Cardiac septum (tissue), 1 donor: ENCODE measurements at places on chromosomes 5 and 9.

GRCh38 chr5:127804886-127805426 is 101.8 kb downstream of the CCDC192 start:
- no peak for DNase-seq

DNA sequence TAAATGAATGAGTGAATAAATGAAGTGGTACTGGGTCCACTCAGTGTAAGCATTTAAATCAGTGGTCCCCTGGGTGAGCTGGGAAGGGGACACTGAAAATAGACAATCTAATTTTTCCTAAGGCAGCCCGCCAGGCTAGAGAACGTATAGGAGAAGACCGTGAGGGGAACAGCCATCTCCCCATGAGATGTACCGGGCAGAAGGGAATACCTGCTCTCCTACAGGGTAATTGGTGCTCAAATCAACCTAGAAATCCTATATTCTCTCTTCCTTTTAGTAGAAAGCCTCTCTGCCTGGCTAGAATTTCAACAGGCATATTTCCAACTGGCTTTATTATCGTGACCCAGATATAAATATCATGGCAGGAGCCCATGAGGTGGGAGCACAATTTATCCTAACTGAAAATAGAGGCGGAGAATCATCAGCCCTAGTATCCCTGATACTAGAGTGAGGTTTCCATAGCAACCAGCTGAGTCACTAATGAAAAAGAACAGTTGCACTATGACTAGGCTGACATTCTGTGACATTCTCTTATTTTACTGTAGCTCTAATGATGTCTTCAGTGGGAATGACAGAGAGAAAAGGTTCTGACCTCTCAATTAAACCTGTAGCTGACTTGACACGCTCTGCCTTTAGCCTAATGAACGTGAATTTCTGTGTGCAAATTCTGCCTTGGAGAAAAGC is 96.5 kb upstream of the CAST start:
- no peak for DNase-seq

GRCh38 chr9:18771011-18771410 is 262.0 kb downstream of the SAXO1 start:
- DNase-seq, result no peak

DNA sequence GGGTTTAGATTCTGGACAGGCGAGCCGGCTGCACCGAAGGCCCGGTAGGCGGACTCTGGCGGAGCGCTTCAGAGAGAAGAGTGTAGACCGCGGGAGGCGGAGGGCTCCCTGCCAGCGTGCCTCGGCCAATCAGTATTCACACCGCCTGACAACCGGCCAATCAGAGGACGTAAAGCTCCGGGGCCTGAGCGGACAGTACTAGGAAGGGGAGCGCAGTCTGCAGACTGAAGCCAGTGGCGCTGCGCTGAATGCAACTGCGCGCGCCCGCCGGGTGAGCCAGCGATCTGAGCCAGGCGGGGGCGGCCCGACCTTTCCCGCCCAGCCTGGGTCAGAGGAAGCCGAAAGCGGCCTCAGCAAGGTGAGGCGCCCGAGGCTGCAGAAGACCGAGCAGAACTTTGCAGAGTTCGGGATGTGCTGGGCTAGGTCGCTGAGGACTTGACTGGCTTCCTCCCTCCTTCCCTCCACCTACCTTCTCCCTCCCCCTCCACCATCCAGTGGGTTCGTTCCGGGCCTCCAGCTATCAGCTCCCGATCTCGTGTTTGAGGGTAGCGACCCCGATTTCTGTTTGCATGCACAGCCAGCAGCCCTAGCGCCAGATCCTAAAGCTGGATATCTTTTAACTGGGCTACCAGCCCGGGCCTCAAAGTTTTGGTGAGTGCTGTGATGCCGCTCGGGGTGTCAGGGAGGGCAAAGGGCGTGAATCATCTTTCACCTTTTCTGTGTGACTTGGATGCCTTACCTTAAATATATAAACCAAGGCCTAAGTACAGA is at the start of gene DMRT2:
TSS of gene DMRT2 (plus strand) at position 233 of the 771 bp plus-strand sequence. CDS start 1,257 bp downstream, outside the sequence.
- DNase-seq, result peak; percentile 82
